Globus pallidus (tissue), 1 donor: ENCODE measurements at places on chromosomes 4 and X.

DNA sequence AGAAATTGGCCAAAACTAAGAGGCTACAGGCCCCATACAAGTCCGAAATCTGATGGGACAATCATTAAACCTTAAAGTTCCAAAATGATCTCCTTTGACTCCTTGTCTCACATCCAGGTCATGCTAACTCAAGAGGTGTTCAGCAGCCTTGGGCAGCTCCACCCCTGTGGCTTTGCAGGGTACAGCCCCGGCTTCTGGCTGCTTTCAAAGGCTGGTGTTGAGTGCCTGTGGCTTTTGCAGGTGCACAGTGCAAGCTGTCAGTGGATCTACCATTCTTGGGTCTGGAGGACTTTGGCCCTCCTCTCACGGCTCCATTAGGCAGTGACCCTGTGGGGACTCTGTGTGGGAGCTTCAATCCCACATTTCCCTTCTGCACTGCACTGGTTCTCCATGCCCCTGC lies 329.1 kb upstream of the MAD2L1 start:
- DNase-seq: no peak

GRCh38 chr4:38106311-38106710 lies 146.1 kb downstream of the PTTG2 start:
- no peak for DNase-seq

DNA sequence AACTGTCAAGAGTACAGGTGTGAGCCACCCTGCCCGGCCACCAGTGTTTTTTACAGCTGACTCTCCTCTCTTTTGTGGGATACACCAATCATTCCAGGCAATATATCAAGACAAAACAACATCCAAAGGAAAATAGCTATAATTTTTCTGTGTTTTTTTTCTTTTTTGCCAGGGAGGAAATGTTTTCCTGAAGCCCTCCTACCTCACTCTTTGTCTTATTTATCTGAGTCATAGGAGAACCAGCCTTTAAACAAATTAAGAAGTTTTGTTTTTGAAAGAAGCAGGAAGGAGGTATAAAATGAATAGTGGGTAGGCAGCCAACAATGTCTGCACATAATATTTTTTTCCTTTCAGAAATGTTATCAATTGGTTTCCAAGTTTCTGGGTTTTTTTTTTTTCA lies 493.9 kb downstream of the CCSER1 start:
- no peak for DNase-seq

DNA sequence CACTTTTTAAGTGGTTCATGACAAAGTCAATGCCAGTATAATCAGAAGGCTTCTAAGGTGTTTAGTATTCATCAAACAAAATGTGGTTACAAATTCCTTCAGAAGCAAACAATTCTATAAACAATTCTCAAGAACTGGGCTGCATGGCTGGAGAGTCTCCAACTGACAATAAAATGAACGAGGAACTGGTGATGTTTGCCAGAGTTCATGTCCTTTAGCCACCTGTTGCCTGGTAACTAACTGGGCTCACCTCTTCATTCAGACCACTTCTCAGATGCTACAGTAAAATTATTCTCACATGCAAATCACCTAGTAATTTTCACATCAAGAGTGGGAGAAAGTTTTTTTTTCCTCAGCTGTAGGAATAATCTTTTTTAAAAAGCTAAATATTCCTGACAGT lies 53.3 kb downstream of the CAMK2D start:
- no peak for DNase-seq

DNA sequence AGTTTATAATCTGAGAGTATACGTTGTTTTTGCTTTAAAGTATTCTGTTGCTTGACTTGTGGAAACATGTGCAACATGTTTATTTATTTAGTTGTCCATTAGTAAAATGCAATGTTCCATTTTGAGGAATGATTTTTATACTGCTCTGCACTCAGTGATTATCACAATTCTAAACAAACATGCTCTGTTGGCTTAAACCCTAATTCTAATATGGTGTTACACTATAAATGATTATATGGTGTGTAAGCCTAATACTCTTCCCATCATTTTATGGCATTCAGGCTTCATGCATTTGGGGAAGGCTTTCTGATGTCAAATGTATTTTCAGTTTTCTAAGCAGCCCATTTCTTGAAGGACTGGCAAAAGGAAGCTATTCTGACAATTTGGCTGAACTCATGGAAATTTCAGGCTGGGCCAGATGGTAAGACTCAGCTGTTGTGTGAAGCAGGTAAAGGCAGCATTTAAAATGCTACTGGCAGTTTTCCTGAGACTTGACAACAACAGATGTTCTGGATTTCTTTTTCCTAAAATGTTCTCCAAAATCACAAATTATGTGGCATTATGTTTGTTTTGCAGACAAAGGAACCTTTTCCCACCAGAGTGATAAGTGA lies 336.7 kb upstream of the GNPDA2 start:
- DNase-seq: no peak

DNA sequence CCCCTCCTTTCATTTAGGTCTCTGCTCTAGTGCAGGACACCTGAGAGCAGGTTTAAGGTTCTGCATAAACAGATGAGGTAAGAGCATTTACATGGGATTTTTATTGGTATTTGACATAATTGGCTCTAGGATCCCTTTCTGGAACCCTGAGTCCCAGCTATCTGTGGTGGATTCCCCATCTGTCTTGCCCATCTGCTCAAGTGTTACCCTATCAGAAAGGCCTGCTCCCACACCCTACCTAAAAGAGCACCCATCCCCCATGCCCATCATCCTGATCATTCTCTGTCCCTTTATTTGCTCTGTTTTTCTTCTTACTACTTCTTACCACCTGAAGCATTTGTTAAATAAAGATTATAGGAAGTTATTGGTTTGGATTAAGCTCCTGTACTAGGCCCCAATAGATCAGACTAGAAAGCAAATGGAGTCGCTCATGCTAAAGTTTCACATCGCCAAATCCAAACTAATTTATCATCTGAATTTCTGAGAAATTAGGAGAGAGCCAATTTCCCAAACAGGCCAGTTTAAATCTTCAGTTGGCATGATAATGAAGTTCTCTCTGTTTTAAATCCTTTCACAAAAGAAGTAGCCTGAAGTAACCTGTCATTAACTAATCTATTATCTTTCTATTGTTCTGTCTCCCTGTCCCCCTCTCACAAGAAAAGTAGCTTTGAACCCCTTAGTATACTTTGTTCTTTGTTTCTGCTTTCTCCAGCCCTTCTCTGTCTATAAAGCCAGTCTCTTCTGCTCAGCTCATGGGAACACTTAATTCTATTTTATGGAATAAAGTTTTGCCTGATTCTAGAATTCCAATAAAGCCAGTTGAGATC lies 178.6 kb downstream of the ZNF674 start:
- no peak for DNase-seq

DNA sequence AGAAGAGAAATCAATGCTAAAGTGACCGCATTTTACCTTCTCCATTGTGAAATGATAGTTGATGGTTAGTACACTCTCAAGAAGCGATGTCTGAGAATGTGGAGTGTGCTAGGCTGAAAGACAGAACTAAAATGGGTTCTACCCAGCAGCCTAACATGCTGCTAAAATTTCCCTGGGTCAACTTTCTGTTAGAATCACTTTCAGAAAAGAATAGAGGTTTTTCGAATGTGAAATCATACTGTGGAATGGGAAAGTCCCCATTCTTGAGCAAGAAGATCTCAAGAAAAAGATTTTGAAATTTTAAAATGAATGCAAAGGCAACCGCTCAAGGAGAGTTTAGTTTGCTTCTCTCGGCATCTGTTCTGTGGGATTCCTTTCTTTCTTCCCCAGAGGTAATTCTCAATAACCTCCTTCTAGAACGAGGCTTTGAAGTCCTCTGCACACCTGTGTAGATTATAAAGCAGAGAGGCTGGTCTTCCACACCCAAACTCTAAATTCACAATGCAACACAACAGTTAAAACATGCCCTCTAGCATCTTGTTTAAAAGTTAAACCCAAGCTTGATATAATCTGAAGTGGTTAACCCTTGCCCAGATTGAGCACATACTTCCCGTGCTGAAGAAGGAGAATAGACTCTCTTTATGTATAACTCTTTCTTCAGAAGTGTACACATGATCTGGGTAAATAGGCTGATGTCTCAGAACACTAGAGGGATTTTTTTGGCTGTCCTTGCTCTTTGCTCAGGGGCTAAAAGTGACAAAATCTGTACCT lies 208.7 kb upstream of the KLF3 start:
- no peak for DNase-seq

DNA sequence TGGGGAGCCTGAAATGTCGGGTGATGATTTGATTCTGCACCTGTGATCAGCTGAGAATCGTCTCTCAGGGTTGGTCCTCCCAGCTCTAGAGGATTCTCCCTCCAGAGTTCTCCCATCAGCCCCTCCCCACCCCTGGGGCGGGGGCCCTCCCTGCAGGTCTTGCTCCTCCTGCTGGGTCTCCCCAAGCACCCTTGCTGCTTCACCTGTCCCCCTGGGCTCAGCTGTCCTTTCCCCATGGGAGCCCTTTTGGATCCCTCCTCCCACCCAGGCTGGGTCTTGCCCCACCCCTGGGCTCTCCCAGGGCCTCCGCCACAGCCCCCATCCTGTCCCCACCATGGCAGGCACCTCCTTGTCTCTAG lies 22.2 kb downstream of the PSAPL1 start:
- DNase-seq: no peak

DNA sequence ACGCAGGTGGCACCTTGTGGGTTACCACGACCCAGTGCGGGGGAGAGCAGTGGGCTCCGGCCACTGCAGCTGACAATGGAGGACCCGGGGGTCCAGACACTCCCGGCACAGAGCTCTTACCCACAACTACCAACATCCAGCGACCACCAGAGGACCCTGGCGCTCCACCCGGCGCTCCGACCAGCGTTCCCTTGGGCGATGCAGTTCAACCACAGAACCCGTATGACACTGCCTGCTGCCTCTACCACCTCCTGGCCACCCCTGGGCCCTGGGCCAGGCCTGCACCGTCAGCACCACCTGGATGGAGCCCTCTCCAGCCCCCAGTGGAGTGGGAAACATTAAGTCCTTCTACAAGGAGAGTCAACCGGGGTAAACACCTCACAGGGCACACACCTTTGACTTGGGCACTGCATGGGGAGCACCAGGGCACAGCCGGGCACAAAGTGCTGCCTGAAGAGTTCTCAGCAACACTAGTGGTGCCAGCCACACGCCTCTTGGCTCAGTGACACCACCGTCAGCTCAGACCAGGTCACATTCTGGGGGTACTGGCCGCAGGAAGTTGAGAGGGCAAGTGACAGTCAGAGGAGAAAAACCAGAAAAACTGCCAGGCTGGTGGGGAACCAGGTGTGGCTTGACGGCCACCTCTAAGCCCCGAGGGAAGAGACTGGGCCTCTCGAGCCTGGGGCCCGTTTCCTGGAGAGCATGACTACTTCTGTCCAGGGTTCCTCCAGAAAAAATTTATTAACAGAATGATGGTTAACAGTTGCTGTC lies 2.6 kb downstream of the CTBP1 start:
- no peak for DNase-seq

DNA sequence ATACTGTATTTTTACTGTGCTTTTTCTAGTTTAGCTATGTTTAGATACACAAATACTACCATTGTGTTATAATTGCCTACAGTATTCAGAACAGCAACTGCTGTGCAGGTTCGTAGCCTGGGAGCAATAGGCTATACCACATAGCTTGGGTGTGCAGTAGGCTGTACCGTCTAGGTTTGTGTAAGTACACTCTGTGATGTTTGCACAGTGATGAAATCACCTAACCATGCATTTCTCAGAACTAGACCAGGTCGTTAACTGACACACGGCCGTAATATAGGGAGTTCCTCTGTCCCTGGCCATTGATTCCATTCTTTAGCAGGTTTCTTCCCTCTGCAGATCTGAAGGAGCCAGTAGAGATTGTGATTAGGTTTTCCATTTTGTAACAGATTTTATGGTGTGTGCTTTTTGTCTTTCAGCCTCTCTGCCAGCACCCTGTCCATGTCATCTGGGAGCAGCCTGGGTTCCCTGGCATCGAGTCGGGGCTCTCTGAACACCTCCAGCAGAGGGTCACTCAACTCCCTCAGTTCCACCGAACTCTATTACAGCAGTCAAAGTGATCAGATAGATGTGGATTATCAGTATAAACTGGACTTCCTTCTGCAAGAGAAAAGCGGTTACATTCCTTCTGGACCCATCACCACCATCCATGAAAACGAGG lies 59.5 kb downstream of the CLDN22 start:
- DNase-seq: no peak

- no peak for DNase-seq
These were observed 1.8 kb downstream of the WWC2 start for GRCh38 chr4:183100827-183101226.

GRCh38 chr4:74394476-74395136 lies 29.7 kb downstream of the EREG start:
- no peak for DNase-seq

- no peak for DNase-seq
These were observed at the start of gene DCAF12L1 for GRCh38 chrX:126552313-126553022. TSS of gene DCAF12L1 (minus strand) at chrX:126552814. CDS start at chrX:126552608, 206 bp downstream.
